ENCODE measurements at places on chromosomes 4 and X.

- H3K4me3 ChIP-seq: no peak overlapping the region
- peak overlapping the region; percentile 1 for H3K27ac ChIP-seq
- H3K4me1 ChIP-seq: peaks cover 12% of the 10 kb centered on the region
- H3K27me3 ChIP-seq: peaks cover 3% of the 10 kb centered on the region
- peaks cover 13% of the 10 kb centered on the region for H3K36me3 ChIP-seq
Measured at GRCh38 chr4:2347190-2347589, 71.3 kb downstream of the ZFYVE28 start.

DNA sequence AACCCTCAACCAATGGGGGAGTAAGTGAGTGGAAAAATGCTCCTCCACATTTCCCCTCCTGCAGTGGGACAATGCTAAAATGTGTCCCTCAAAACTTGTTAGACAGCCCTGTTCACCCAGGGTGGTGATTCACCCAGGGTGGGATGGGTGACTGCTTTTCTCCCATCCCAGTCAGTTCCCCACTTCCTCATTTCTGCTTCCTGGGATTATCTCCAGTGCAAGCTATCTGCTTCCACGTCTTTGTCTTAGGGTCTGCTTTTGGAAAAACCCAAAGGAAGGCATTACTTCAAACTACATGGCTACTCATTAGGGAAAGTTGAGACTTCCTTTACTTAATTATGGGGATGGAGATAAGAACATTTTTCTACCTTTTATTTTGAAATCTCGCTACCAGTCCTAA is 45.5 kb downstream of the ETNPPL start:
- peaks cover 6% of the 10 kb centered on the region for H3K27me3 ChIP-seq
- no peaks in the 10 kb centered on the region for H3K36me3 ChIP-seq
- no peaks in the 10 kb centered on the region for H3K4me1 ChIP-seq
- no peak for DNase-seq
- no peak overlapping the region for H3K27ac ChIP-seq

GRCh38 chr4:138890891-138891570 is 124.5 kb upstream of the NOCT start:
- H3K36me3 ChIP-seq: no peaks in the 10 kb centered on the region
- H3K27ac ChIP-seq: no peak overlapping the region
- no peaks in the 10 kb centered on the region for H3K4me1 ChIP-seq
- H3K4me3 ChIP-seq: no peak overlapping the region
- H3K27me3 ChIP-seq: no peaks in the 10 kb centered on the region

DNA sequence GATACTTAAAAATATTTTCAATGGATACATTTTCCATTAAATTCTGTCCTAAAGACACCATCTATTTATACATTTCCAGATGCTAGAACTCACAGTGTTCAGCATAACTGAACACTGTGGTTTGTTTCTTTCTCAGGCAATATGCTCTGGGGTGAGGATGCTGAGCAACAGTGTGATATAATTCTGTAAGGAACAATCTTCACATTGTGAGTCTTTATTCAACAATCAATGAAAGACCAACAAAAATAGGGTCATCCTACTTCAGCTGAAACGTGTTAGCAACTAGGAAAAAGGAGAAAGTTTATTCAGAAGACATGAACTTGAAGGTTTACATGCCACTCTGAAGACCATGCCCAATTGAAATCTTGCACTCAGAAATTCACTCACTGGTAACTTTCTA is 284.8 kb downstream of the UNC5C start:
- H3K27ac ChIP-seq: no peak overlapping the region
- H3K4me1 ChIP-seq: no peaks in the 10 kb centered on the region
- no peaks in the 10 kb centered on the region for H3K36me3 ChIP-seq

DNA sequence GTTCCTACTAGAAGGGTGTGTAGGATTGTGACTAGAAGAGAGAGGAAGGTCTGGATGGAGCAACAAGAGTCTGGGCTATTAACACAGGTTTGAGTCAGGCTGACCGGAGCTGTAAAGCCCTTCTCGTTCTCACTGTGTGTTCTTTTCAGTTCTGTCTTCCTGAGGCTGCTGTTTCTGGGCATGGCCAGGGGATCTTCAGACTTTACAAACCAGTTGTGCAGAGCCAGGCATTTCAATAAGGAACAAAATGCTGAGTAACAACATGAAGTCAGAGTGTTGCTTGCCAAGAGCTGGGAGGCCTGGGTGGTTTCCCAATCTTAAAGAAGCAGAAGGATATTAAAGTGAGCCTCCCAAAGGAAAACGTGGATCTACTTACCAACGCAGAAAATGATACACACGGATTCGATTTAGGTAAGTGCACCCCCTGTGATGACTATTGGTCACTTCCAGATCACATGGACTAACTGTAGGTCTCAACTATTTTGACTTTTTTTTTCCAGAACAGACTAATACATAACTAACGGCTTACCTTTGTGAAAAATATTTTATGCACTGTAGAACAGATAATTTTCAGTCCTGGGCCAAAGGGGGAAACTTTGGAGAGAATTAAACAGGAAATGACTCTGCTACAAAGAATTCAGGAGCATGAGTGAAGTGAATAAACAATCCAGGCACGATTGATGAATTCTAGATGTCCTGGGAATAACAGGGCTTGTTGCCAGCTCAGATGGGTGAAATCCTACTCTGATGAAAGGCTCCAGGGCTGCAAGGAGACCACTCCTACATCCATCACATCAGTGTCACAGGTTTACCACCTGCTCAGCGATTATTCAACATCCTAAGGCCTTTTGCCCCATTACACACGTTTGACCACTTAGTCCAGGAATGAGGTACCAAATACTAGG is 94.5 kb downstream of the ANXA3 start:
- H3K27me3 ChIP-seq: peaks cover 2% of the 10 kb centered on the region
- no peaks in the 10 kb centered on the region for H3K4me1 ChIP-seq
- no peak overlapping the region for H3K27ac ChIP-seq
- no peaks in the 10 kb centered on the region for H3K36me3 ChIP-seq
- no peak overlapping the region for H3K4me3 ChIP-seq
- DNase-seq: no peak

DNA sequence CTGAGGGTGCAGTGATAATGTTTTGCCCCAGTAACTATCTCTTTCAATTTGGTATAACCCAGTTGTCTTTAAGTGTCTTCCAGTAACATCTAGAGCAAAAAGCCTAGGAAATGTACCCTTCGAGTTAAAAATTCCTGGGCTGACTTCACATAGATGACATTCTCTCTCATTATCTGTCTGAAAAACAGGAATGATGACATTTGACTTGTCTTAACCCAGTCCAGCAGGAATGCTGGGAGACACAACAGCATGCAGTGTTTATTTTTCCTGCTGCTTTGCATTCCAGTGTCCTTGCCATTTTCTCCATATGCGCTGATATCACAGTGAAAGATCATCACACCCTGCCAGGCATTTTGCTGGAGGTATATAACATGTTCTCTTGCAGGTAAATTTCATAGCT is 130.0 kb downstream of the SOWAHB start:
- no peak overlapping the region for H3K4me3 ChIP-seq
- DNase-seq: no peak
- H3K36me3 ChIP-seq: no peaks in the 10 kb centered on the region
- no peak overlapping the region for H3K27ac ChIP-seq
- H3K4me1 ChIP-seq: no peaks in the 10 kb centered on the region

DNA sequence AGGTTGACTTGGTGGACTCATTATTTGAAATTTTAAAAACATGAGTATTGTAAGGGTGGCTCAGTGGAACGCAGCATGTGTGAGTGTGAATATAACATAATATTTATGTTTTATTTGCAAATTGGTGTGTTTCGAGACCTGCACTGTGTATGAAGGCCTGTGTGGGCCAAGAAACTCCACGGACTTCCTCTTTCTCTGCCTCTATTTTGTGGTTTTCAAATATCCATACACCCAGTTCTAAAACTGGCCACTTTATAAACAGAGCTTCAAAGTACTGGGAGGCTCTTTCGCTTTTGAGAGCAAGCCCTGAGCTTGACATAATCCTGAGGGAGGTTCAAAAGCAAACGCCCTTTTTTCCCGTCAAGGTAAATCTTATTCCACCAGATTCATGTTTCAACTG is 187.7 kb downstream of the GPAT3 start:
- peaks cover 2% of the 10 kb centered on the region for H3K27me3 ChIP-seq
- no peak overlapping the region for H3K27ac ChIP-seq
- H3K36me3 ChIP-seq: no peaks in the 10 kb centered on the region
- no peak for DNase-seq
- H3K4me1 ChIP-seq: no peaks in the 10 kb centered on the region

- H3K4me1 ChIP-seq: peaks cover 85% of the 10 kb centered on the region
- H3K27ac ChIP-seq: no peak overlapping the region
- H3K36me3 ChIP-seq: peaks cover 10% of the 10 kb centered on the region
- DNase-seq: no peak
- peak overlapping the region; percentile 11 for H3K4me3 ChIP-seq
Measured at GRCh38 chr4:24557026-24558025, 27.0 kb downstream of the DHX15 start.
